ENCODE measurements at places on chromosomes 16 and 17. TPM values are rescaled to one million over a fixed set of nuclear protein-coding genes. Genes with fewer than 3 reads are reported as not detected.
A peak's percentile ranks its signal among the peaks of the same experiment; 100 is the strongest.

GRCh38 chr17:80753685-80754345 is 209.2 kb downstream of the RPTOR start:
- H3K27ac ChIP-seq: no peak overlapping the region
- no peaks in the 10 kb centered on the region for H3K27me3 ChIP-seq
- H3K4me3 ChIP-seq: no peak overlapping the region
- H3K4me1 ChIP-seq: peaks cover 24% of the 10 kb centered on the region
- peaks cover 27% of the 10 kb centered on the region for H3K36me3 ChIP-seq

DNA sequence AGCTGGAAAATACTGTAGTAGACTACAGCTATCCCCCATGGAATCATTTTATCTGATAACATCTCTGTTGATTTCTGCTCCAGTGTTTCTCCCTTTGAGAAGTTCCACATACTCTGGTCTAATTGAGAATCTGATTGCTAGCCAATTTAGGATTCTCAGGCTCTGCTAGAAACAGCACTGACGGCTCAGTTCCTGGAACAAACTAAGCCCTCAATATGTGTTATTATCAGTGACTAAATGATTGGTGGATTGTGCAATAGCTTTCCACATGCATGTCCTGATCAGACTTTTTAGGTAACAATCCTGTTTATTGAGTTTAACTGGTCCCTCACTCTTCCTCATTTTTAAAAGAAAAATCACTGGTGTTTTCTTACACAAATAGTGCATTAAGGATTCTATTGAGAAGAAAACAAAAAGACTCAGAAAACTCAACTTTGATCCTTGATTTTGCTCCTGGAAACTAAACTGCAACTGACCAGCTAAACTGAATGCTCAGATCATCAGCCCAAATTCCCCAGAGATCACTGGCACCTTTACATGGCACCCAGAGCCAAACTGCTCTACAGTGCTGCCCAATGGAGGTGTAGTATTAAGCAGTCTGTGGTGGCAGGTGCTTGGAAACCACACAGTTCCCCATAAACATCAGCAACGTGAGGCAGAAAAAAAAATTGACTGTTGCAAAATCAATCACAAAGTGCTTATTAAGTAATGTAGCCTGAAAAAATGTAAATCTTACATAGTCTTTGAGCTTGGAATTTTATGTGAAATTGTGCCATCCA is 423.7 kb downstream of the TOX3 start:
- H3K27ac ChIP-seq: no peak overlapping the region
- DNase-seq: no peak
- H3K4me3 ChIP-seq: no peak overlapping the region
- no peaks in the 10 kb centered on the region for H3K4me1 ChIP-seq
- no peaks in the 10 kb centered on the region for H3K27me3 ChIP-seq

GRCh38 chr17:50708050-50709000 is 611 bp upstream of the ANKRD40 start:
- no peaks in the 10 kb centered on the region for H3K27me3 ChIP-seq
- peak; percentile 50 for DNase-seq
- peak overlapping the region; percentile 85 for H3K4me3 ChIP-seq
- peaks cover 5% of the 10 kb centered on the region for H3K36me3 ChIP-seq
- peak overlapping the region; percentile 80 for H3K27ac ChIP-seq

- no peaks in the 10 kb centered on the region for H3K27me3 ChIP-seq
- no peak overlapping the region for H3K27ac ChIP-seq
- no peaks in the 10 kb centered on the region for H3K36me3 ChIP-seq
- no peak overlapping the region for H3K4me3 ChIP-seq
- DNase-seq: no peak
Measured at GRCh38 chr17:4800462-4801196, 1.5 kb downstream of the C17orf114 start.

DNA sequence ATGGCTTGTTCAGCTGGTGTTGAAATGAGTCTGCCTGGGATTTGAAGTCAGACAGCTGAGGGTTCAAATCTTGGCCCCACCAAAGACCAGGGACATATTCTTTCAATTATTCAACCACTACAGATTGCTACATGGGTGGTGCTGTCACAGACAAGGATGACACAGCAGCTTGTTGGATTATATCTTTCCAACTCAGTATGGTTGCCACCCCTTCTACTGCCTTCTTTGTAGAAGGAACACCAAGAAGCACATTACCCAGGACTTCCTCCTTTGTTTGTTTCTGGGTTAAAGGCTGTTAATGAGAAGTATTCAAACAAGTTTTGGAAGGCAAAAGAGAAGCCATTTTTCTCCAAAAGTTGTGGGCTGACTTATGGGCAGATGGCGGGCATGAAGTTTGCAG is 78.6 kb downstream of the COPRS start:
- no peaks in the 10 kb centered on the region for H3K27me3 ChIP-seq
- H3K4me3 ChIP-seq: no peak overlapping the region

- H3K4me3 ChIP-seq: no peak overlapping the region
- no peak overlapping the region for H3K27ac ChIP-seq
- no peak for DNase-seq
- H3K27me3 ChIP-seq: peaks cover 18% of the 10 kb centered on the region
Measured at GRCh38 chr17:42918902-42919521, 18.4 kb downstream of the G6PC1 start.

GRCh38 chr17:28131599-28131998 is 89.1 kb downstream of the NLK start:
- no peaks in the 10 kb centered on the region for H3K4me1 ChIP-seq
- H3K36me3 ChIP-seq: peaks cover 27% of the 10 kb centered on the region
- no peak overlapping the region for H3K4me3 ChIP-seq
- H3K27ac ChIP-seq: no peak overlapping the region
- H3K27me3 ChIP-seq: no peaks in the 10 kb centered on the region

- no peaks in the 10 kb centered on the region for H3K36me3 ChIP-seq
- DNase-seq: no peak
- H3K27ac ChIP-seq: no peak overlapping the region
Measured at GRCh38 chr17:9346296-9346926, 229.2 kb downstream of the STX8 start.

DNA sequence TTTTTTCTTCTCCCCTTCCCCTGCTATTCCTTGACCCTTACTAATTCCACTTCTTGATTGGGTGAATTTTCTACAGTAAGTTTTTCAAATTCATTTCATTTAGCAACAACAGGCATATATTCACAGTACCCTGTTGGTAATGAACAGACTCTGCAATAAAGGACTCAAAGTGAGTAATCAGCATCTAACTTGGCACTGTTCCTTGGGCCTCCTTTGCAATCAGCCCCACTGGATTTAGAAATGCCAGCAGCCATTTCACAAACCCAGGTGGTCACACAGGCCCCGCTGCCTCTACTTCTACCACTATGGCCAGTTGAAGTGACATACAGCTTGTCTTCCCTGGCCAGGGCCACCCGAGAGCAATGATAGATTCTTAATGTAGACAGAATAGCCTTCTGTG is 113.8 kb downstream of the CYB561 start:
- H3K27ac ChIP-seq: no peak overlapping the region
- peaks cover 3% of the 10 kb centered on the region for H3K36me3 ChIP-seq
- no peaks in the 10 kb centered on the region for H3K4me1 ChIP-seq

GRCh38 chr17:65277576-65277975 is 140.4 kb downstream of the RGS9 start:
- no peak overlapping the region for H3K27ac ChIP-seq
- no peak for DNase-seq
- no peaks in the 10 kb centered on the region for H3K36me3 ChIP-seq
- no peaks in the 10 kb centered on the region for H3K27me3 ChIP-seq
- H3K4me3 ChIP-seq: no peak overlapping the region

- no peak overlapping the region for H3K27ac ChIP-seq
- peaks cover 32% of the 10 kb centered on the region for H3K4me1 ChIP-seq
- no peaks in the 10 kb centered on the region for H3K27me3 ChIP-seq
- H3K4me3 ChIP-seq: no peak overlapping the region
- DNase-seq: peak; percentile 19
- peaks cover 42% of the 10 kb centered on the region for H3K36me3 ChIP-seq
Measured at GRCh38 chr16:89195521-89196171, 4.7 kb downstream of the SLC22A31 start.

DNA sequence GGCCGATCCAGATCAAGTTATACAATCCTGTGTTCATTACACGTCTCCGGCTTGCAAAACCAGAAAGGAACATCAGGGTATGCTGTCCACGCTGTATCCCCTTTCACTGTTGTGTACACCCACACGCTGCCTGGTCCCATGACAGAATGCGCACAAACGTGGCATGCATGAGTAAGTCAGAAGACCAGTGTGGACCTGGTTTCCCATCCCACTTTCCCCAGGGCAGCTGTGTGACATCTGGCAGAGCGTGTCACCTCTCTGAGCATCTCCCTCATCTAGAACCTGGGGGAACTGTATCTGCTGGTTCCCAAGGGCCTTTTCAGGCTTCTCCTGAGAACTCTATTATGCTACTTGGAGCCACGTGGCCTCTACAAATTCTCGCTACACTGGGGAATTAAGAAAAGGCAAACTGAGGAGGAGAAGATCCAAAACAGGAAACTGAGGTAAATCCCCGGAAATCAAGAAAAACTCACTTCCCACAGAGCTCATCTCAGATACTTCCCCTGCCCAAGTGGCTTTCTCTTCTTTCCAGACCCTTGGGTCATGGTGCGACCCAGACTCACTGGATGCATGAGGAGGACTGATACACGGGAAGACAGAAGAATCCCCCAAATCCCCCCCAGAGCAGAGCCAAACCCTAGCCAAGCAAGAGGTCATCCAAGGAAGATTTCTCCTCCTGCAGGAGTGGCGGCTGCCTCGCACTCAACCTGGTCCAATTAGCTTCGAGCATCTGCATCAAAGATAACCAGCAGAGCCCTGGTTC is 139.3 kb downstream of the GAS7 start:
- H3K27me3 ChIP-seq: no peaks in the 10 kb centered on the region
- H3K36me3 ChIP-seq: no peaks in the 10 kb centered on the region
- no peaks in the 10 kb centered on the region for H3K4me1 ChIP-seq
- H3K27ac ChIP-seq: no peak overlapping the region

- no peaks in the 10 kb centered on the region for H3K4me1 ChIP-seq
- no peak for DNase-seq
- no peak overlapping the region for H3K27ac ChIP-seq
- no peaks in the 10 kb centered on the region for H3K27me3 ChIP-seq
- no peak overlapping the region for H3K4me3 ChIP-seq
Measured at GRCh38 chr16:80047842-80048241, 447.3 kb upstream of the MAF start.

GRCh38 chr16:7509963-7510601 is 177.4 kb downstream of the RBFOX1 start:
- no peaks in the 10 kb centered on the region for H3K36me3 ChIP-seq
- H3K27ac ChIP-seq: peak overlapping the region; percentile 51
- DNase-seq: peak; percentile 77
- H3K4me1 ChIP-seq: peaks cover 18% of the 10 kb centered on the region
- H3K27me3 ChIP-seq: no peaks in the 10 kb centered on the region

DNA sequence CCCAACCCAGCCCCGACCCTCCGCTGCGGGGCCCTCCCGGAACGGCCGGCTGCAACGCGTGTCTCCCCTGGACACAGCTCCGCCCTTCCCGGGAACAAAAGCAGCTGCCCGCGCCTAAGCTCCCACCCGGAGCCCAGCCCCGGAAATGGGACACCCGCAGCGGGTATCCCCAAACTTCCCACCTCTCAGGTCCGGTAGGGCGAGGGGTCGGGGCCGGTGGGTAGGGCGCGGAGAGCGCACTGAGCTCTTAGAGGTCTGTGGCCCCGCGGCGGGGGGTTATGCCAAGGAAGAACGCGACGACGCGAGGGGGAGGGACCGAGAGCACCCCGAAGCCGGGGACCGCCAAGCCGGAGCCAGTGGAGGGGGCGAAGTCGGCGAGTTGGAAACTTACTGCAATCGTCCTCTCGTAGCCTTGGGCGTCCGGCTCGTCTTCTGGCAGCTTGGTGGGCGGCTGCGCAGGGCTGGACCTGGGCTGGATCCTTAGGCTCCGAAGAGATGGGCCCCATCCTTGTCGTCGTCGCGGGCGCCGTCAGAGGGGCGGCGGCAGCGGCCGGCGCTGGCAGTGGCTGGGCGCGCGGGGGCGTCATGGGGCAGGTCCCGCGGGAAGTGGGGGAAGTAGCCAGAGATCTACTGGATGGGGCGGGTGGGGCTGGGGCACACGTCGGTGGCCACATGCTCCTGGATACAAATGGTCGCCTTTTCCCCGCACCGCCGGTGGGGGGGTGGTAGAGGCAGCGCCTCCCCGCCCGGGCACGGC is 6.9 kb downstream of the USP6 start:
- no peak overlapping the region for H3K4me3 ChIP-seq
- H3K27ac ChIP-seq: no peak overlapping the region

GRCh38 chr16:11076259-11077018 is 132.1 kb downstream of the CLEC16A start:
- H3K27me3 ChIP-seq: no peaks in the 10 kb centered on the region
- no peaks in the 10 kb centered on the region for H3K4me1 ChIP-seq
- no peaks in the 10 kb centered on the region for H3K36me3 ChIP-seq
- DNase-seq: no peak

DNA sequence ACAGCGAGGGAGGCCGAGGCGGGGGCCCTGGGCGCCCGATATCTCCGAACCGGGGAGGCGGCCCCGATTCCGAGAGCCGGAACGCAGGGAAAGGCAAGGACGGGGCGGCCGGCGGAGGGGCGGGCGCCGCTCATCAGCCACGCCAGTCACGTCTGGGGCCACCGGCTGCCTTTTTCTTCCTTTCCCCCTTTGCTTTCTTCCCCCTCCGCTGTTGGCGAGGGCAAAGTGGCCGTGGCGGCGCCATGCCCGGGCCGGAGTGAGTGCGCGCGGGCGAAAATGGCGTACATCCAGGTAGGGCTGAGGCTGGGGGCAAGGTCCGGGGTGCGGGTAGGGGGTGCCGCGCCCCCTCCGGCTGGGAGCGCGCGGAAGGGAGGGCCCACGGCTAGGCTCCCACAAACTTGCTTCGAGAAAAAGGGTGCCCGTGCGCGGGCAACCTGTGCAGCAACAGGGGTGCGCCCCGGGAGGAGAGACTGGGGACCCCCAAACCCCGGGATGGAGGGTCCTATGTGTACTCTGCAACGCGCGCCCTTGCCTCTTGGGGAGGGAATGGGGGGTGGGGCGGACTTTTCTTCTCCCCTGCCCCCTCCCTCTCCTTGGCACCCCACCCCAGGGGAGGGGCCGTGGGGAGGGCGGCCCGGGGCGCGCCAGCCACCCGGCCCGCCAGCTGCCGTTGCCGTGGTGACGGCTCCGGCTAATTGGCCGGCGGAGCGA is 486 bp downstream of the SYT17 start:
- peak; percentile 81 for DNase-seq
- H3K36me3 ChIP-seq: no peaks in the 10 kb centered on the region
- peak overlapping the region; percentile 77 for H3K4me3 ChIP-seq
- no peaks in the 10 kb centered on the region for H3K27me3 ChIP-seq

DNA sequence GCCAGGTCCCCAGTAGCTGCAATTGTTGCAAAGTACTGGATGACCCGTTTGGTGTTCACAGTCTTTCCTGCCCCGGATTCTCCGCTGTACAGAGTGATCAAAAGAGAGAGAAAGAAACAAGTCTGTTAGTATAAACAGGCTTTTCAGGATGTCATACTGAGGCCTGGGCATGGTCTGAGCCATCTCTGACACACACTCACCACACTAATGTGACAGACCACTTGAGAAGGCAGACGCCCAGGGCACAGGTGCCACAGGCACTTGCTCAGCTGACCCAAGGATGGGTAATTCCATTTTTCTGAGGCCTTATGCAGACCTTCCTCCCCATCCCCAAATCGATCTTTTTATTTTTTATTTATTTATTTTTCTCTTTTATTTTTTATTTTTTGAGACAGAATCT is 7.5 kb downstream of the MYH3 start:
- H3K27me3 ChIP-seq: no peaks in the 10 kb centered on the region
- no peak for DNase-seq
- no peak overlapping the region for H3K27ac ChIP-seq
- H3K36me3 ChIP-seq: no peaks in the 10 kb centered on the region
- H3K4me3 ChIP-seq: no peak overlapping the region

The KIFC3 gene
- 11.4 TPM for total RNA-seq

The AURKB gene
- 108 TPM for total RNA-seq

The UTS2R gene
- 8.3 TPM for total RNA-seq

The DYNLL2 gene
- total RNA-seq: 16.0 TPM

The CTRB1 gene
- total RNA-seq: not detected

The TEX14 gene
- 3.4 TPM for total RNA-seq

The RGS11 gene
- not detected for total RNA-seq

Data from SJCRH30 (cell line).